ENCODE measurements at places on chromosomes 12 and 14.

GRCh38 chr14:56004786-56005185 lies 113.4 kb upstream of the PELI2 start:
- peak; percentile 75 for DNase-seq

DNA sequence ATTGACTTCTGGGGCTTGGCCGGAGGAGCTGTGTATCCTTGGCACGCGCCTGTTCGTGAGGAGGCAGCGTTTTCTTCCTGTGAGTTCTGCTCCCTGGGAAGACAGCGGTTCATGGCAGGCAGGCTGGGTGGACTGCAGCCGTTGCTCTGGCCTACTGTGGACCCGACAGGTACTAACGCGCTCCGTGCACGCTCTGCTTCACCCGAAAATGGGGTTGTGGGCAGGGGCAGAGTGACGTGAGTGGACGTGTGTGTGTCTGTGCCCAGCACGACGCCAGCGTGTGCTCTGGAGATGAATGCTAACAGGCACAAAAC lies 179.1 kb downstream of the KIF26A start:
- DNase-seq: no peak

DNA sequence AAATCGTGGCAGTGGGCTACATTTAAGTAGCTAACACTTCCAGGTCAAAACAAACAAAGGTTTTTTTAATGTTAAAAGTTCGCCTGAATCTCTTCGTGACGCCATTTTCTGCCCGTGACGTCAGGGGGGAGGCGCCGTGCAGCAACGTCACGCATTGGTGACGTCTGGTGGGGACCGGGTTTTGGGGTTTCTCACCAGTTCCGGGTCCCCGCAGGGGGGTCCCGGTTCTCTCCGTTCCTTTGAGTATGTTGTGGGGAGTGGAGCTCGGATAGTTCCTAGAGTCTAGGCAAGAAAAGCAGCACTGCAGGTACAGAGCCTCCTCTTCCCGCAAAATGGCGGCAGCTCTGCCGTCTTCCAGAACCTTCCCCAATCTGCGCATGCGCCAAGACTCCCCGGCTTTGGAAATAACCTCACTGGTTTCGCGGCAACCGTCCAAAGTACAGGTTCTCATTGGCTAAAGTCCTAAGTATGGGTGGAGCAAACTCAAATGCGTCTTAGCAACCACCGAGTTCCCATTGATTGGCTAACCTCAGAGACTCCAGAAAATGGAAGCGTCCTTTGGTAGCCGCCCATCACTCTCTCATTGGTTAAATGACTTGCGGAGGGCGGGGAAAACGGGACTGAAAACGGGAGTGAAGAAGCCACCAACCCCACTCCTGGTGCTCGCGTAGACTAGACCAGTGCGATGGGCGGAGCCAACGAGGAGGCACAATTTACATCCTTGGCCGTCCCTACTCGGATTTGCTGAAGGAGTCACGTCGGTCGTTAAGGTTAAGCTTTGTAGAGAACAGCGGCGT lies at the start of gene RBM23:
Gene RBM23 (minus strand): TSS at position 346 of the 797 bp plus-strand sequence.
- DNase-seq: peak; percentile 100

GRCh38 chr12:122413516-122414404 lies 8.7 kb downstream of the CLIP1 start:
- peak; percentile 32 for DNase-seq

DNA sequence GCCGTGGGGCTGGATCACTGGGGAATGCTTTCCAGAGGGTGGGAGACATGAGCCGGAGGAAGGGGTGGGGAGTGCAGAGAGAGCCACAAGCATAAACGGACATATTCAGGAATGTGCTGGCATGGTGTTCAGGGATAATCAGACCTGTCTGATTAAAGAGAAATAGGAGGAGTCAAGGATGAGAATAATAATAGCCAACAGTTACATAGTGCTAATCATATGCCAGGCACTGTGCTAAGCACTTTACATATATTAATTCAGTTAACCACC lies 43.7 kb downstream of the LTBP2 start:
- DNase-seq: no peak

GRCh38 chr14:43735932-43736331 lies 771.2 kb downstream of the FSCB start:
- DNase-seq: no peak

GRCh38 chr14:102805941-102806340 lies 28.7 kb downstream of the TRAF3 start:
- DNase-seq: no peak

GRCh38 chr14:53840444-53840843 lies 116.2 kb downstream of the BMP4 start:
- no peak for DNase-seq

DNA sequence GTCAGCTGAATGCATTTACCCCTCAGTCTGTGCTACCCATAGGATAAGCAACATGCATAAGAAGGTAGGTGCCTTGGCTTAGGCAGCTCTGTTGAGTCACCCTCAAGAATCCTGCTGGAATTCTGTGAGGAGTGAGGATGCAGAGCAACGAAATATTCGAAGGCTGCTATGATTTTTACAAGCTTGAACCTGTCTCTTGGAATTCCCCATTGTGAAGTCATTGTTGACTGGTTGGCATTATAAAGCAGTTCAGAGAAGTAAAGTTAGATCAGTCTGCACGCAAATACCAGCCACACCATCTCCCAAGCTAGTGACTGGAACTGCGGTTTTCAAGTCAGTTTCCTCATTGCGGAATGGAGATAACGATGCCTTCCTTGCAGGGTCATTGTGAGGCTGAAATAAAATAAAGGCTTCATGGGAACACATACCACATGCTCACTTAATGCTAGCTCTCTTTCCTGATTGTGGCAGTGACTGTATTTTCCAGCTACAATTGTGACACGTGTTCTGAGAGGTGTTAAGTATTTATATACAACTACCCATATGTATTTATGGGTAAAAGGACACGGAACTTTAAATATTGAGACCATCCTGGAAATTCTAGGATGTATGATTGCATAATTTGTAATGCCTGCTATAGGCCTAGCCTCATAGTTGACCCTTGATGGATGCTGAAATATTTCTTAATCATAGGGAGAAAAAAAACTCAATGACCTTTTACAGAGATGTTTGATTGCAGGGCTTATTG lies 96.7 kb downstream of the ETV6 start:
- peak; percentile 40 for DNase-seq

GRCh38 chr12:28202374-28203130 lies 12.3 kb downstream of the CCDC91 start:
- DNase-seq: no peak

DNA sequence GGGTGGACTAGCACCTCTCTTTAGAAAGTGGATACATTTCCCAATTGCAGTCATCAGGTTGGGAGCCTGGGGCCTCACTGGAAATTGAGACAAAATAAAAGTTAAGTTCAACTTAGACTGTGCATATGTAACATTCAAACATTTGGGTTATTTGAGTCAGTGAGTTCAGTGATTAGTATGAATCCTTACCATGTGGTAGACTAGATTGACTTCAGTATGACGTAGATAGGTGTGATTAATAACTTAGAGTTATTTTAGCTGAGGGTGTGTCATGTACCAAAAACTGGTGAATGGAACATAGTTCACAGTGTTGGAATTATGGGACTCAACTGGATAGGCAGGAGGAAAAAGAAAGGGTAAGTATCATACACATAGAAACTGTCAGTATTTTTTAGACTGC lies 8.0 kb upstream of the SSTR1 start:
- DNase-seq: peak; percentile 73

- peak; percentile 40 for DNase-seq
These were observed 125.7 kb downstream of the TSPAN9 start for GRCh38 chr12:3202734-3203446.

DNA sequence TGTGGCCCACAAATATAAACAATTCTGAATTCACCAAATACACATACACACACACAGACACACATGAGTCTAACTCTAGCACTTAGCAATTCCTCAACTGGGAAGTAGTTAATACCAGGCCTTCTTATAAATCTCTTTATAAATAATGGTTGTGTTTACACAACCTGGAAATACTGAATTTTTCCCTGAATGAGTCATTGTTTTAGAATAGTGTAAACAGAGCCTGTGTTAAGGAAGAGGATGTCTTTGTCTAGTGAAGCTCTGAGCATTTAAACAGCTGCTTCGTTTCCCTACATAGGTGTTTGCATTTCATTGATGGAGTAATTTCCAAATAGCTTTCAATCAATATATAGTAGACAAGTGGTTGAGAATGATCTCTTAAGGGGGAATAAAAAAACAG lies 218.8 kb downstream of the BTG1 start:
- DNase-seq: peak; percentile 75

GRCh38 chr14:96279564-96279963 lies 23.6 kb downstream of the BDKRB1 start:
- no peak for DNase-seq

- DNase-seq: peak; percentile 68
These were observed 44.7 kb downstream of the TCHP start for GRCh38 chr12:109944561-109945359.

GRCh38 chr14:22311636-22312035 lies 277.4 kb downstream of the DAD1 start:
- no peak for DNase-seq

DNA sequence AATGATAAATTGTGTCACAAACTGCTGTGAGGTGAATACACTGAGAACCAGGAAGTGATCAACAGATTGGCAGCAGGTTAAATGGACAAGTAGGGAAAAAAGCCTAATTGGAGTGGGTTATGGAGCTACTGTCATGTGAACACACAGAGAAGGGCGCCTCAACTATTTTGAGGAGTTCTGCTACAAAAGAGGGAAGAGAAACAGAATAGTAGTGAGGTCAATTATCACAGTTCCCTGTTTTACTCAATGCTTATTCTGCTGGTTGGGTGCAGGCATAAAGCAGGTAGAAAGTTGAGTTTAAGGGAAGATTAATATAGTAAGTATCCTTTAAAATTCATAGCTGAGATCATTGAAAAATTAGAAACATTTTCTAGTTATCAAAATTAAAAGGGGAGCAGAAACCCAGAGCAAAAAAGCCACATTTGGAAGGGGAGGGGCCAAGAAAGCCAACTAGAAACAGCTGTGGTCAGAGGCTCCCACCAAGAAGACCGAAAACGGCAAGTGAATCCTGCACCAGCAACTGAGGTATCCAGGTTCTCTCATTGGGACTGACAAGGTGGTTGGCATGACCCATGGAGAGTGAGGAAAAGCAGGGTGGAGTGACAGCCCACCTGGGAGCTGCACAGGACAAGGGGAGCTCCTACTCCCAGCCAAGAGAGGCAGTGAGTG lies 105.7 kb downstream of the ZC3H14 start:
- no peak for DNase-seq

GRCh38 chr12:68175557-68176061 lies 16.1 kb upstream of the IFNG start:
- DNase-seq: no peak

GRCh38 chr12:19031032-19031431 lies 98.5 kb upstream of the PLEKHA5 start:
- DNase-seq: peak; percentile 93

- no peak for DNase-seq
These were observed 1226.5 kb downstream of the GALC start for GRCh38 chr14:86766469-86766868.

GRCh38 chr14:89957376-89957775 lies 1.6 kb downstream of the TDP1 start:
- DNase-seq: no peak

DNA sequence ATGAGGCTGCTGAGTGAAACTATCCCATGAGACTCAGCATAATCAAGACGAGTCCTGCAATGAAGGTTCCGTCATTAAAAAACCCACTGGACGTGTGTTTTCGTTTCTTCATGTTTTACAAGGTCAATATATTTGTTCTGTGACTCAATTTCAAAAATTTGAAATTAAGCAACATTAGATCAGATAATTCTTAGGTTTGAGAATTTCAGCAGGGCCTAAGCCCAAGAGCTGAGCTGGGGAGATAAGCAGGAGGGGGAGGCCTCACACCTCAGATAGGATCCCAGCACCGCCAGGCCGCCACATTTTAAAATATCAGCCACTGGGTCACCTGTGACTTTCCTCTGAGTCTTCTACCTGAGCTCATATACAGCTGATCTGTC lies 13.3 kb downstream of the STX2 start:
- no peak for DNase-seq

- DNase-seq: no peak
These were observed 5.2 kb upstream of the PRH1 start for GRCh38 chr12:10889226-10889625.

- DNase-seq: peak; percentile 5
These were observed 22.9 kb upstream of the CATSPERB start for GRCh38 chr14:91754819-91755218.

DNA sequence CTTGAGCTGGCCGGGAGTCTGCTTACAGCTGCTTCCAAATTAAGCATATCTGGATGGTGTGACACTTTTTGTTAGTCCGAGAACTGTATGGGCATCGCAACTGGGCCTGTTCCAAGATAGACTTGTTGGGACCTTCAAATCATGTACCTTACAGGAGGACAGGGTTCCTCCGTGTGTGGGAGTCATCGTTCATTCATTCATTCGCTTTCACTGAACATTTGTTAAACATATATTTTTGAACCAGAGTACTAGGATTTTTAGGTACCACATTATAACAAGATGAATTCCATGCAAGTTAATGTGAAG lies 387 bp upstream of the IPO8 start:
- DNase-seq: no peak

- DNase-seq: no peak
These were observed 12.7 kb downstream of the PPP1R36 start for GRCh38 chr14:64562436-64562835.

DNA sequence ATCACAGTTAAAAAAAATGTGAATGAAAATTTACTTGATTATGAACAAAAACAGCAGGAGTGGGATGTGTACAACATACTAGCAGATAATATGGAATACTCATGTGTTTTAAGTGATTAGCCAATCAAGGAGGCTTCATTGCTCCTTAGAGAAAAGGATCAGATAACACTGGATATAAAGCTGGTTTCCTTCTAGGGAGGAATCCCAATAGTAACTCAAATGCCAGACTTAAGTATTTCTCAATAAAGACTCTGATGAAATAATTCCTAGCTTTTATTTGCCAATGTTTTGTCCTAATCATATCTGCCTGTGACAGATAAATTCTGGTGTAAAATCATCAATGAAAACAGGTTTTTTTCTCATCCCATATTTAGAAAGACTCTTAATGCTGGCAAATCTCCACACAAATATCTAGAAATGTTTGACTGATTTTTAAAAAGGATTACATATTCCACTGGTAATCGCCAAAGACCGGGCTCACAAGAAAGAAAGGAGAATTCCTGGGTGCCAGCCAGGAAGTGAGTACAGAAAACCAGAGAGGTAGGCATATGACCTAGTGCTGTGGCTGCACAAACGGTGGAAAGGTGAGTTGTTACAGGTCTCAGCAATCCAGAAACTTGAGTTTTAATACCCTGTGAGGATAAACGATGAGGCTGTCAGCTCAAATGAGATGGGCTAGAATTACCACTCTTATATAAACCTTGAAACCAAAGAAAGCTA lies 108.6 kb upstream of the TTC7B start:
- peak; percentile 56 for DNase-seq

- DNase-seq: peak; percentile 40
These were observed 323 bp downstream of the VTI1B start for GRCh38 chr14:67674139-67674479.
